ENCODE measurements at places on chromosomes 5 and 9. TPM values are rescaled to one million over a fixed set of nuclear protein-coding genes. Genes with fewer than 3 reads are reported as not detected.

SPINK4 gene
- polyA plus RNA-seq, result not detected

POLR3G gene
- 3.5 TPM for polyA plus RNA-seq

DNA sequence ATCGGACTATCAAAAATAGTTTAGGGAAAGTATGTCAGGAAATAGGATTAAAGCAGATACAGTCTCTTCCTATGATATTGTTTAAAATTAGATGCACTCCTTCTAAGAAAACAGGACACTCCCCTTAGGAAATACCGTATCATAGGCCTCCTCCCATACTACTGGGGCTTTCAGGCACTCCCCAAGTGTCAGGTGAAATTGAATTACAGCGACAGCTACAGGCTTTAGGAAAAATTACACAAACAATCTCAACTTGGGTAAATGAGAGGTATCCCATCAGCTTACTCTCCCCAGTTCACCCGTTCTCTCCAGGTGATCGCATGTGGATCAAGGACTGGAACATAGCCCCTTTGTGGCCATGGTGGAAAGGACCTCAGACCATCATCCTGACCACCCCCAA, 110.4 kb upstream of the EPB41L4A start:
- DNase-seq, result peak; percentile 5

DNA sequence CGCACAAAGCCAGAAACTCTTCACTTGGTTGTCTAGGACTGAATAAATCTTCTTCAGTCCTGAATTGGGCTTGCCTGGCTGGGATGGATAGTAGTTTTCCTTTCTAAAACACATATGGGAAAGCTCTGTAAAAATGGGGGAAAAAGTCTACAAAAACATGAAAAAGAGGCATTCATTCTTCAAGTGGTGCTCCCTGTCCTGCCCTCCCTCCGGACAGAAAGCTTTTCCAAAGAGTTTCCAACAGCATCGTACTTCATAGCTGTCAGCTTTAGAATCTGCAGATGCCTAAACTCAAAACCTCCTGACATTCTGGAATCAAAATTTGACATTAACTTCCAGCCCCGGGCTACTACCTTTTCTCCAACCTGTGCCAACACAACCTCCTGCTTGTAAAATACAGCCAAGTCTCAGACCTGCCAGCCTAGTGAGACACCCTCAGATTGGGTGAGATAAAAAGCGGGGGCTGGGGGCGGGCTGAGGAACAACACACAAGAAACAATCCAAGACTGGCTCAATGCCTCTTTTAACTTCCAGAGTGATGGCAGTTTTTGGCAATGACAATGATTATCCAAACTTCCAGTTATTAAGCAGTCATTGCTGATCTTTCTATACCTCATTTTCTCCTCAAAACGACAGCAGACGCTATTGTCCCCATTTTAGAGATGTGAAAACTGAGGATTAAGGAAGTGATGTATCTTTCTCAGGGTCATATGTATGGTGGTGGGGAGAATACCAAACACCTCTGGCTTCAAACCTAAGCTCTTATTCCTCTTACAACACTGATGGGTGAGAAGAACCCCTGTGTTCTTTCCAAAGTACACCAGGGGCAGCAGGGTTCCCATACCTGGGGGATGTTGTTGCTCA, 1.3 kb downstream of the TNC start:
- no peak for DNase-seq

- no peak for DNase-seq
Observed at GRCh38 chr9:17888066-17888465, 309.2 kb downstream of the SH3GL2 start.

DNA sequence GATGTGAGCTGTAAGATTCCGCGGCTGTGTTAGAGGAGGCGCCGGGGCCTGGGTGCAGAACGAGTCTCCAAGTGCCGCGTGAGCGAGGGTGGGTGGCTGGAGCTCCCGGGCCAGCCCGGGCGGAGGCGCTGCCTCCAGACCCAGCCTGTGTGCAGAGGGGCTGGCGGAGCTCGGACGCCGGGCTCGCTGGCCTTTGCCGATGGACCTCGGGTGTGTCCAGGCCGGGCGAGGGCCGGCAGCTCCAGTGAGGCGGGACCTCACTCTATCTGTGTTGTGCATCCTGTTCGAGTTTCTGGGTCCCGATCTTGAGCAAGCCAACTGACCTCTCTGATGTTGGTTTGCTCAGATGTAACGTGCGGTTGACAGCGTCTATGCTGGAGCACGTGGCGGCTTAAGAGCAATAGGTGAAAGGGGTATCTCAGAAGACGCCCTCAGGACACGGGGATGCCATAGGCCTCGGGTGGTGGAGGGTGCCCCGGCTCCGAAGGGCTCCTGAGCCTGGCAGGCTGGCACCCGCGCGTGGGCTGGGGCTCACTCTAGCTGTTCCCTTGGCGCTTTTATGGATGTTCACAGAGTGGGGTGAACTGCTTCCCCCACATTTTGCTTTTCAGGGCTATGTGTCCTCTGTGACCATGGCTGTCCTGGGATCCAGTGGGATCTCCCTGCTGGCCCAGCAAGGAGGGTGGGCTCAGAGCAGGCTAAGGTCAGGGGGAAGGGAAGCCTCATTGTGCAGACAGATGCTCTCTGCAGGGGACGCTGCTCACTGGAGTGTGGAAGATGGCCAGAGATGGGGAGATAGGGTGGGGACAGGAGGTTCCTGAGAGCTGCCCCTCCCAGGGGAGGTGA, 69.8 kb downstream of the MRPL36 start:
- DNase-seq, result peak; percentile 13

OMD gene
- polyA plus RNA-seq, result 0.47 TPM
